ENCODE measurements at places on chromosomes 2 and 18.

GRCh38 chr18:24031916-24032315 lies 17.4 kb downstream of the TTC39C start:
- DNase-seq, result no peak

GRCh38 chr18:31044926-31045325 lies 2.4 kb upstream of the DSC3 start:
- DNase-seq, result no peak

GRCh38 chr18:21599585-21600525 lies 649 bp downstream of the ESCO1 start:
- DNase-seq, result peak; percentile 58

DNA sequence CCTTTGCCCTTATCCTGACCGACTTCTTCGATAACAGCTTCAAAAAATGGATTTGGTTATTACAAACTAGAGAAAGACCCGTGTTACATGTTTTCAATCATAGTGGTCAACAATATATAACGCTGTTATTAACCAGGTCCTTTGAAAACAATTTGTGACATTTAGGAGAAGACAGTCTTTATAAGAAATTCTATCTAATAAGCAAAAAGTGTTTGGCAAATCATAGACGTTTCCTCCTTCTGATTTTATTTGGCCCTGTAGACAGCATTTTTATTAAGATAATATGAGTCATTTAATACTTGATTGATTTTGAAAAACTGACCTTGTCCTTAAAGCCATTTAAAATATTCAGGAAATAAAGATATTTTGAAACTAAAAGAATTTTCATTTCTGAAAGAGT lies 160.5 kb upstream of the DAPL1 start:
- DNase-seq, result no peak

DNA sequence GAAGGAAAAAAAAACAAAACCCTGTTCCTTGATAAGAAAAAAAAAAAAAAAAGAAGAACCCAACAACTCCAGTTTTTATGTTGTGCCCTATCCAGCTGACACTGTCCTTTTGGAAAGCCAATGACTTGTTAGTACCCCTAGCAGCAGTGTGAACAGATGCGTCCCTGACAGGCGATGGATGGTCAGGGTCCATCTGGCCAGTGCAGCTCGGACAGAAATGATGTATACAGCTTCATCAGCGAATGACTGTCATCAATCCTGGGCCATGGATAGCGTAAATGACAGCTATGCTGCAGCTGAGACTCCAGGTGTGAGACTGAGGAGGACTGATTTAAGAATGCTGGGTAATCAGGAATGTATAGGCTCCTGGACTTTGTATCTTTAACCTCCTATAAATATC lies 318.8 kb upstream of the FIGN start:
- no peak for DNase-seq

DNA sequence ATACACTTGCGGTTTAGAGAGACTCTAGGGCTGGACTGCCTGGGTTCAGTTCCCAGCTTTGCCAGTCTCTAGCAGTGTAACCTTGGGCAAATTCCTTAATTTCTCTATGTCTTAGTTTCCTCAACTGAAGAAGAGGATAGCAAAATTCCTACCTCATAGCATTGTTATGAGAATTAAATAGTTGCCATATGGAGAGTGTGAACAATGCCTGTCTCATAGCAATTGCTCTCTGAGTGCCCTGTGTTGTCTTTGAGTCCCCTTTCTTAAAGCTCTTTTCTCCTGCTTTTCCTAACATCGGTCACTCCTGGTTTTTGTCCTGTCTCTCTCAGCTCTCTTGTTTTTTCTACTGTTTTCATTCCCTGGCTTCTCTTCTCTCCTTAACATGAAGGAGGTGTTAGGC lies 116.8 kb upstream of the ALPP start:
- no peak for DNase-seq

- no peak for DNase-seq
These were observed 58.2 kb upstream of the HDAC4 start for GRCh38 chr2:239459056-239459455.

DNA sequence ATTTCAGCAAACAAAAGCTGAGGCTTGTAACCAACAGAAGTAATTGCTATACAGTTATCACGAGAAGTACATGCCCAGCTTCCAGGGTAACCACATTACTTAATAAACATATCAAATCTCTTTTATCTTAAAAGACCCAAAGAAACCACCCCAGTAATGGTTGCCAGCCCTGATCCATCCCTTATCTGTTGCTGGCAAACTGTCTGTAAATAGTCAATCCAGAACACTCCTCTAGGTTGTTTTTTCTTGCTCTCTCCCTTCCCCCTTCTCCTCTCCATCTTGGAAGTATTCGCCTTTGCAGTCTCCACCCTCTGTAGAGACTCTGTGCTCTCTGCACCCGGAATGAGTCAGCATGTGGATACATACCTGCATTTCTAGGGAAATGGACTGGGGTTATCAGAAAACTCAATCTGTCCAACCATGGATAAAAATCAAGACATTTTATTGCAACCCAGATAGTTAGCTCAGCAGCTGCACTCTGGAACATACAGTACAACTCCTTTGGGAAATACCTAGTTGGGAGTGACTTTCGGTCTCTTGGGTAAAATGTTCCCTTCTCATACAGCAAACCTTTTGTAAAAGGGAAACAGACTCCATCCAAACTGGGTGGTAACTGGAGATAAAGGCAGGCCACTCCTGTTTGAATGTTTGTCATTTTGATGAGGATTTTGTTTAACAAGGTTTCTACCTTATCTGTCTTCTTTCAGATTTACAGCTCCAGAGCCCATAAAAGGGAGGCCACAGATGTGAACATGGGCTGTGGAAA lies 123.5 kb upstream of the FOSL2 start:
- DNase-seq, result no peak

DNA sequence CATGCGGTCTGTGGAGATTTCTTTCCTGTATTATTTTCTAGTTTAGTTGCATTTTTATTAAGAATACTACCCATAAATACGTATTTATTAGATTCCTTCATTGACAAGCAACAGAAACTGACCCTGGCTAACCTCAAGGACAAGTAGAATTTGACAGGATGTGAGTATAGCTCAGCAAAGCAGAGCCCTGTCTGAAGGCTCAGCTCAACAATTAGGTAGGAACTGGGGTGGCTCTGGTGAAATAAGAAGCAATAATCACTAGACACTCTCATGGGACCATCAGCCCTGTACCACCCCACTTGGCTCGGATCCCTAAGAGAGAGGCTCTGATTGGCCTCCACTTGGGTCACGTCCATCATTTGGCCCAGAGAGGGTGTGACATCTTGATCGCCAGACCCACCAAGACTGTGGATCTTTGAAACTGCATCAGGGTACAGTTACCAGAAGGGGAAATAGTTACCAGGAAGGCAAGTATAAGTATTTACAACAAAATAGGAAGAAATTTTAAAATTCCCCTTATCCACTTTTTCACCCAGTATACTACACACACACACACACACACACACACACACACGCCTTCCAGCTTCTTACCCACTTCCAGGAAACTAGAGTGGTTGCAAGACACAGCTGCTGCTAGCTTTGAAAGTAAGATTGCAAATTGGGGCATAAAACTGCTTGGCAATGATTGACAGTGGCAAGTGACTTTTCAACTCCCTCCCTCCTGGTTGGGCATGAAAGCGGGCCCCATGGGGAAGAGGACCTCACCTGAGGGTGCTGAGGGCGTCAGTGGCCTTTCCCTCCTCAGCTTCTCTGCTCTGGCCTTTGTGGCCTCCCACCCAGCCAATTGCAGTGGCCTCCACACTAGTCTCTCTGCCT lies 41.8 kb downstream of the KCTD18 start:
- DNase-seq, result peak; percentile 29

DNA sequence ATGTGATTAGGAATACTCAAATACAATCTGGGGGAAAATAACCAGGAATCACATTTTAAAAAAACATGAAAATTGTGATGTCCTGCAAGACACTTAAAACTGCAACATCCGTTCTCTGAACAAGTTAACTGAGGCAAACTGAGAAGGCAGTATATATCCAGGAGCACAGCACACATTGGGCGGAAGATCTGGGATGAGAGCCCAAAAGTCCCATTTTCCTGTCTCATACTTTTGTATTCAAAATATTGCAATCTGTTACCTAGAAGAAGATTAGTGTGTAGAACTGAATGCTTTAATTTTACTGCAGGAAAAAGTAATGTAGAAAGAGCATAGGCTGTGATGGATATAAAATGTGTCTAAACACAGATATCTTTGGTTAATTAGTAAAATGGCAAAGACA lies 276.8 kb upstream of the FANCL start:
- DNase-seq, result no peak

- no peak for DNase-seq
These were observed 364.8 kb upstream of the SLC14A2 start for GRCh38 chr18:45250479-45250878.

DNA sequence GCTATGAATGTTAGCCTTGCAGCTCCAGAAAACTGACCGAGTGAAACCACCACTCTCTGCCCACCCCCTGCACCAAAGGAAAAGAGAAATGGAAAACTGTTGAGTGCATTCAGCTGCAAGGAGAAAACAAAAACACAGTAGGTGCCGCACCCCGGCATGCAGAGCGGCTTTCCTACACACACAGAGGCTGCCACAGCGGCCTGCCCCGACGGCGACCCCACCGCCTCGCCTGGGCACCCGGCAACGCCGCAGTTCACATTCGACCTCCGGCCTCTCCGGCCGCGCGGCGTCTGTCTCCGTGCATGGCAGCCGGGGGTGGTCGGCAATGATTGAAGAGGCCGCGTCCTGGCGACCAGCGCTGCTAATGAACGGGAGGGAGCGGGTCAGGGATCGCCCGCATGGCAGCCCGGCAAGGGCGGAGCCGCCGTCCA lies 417.1 kb upstream of the SALL3 start:
- DNase-seq, result no peak

DNA sequence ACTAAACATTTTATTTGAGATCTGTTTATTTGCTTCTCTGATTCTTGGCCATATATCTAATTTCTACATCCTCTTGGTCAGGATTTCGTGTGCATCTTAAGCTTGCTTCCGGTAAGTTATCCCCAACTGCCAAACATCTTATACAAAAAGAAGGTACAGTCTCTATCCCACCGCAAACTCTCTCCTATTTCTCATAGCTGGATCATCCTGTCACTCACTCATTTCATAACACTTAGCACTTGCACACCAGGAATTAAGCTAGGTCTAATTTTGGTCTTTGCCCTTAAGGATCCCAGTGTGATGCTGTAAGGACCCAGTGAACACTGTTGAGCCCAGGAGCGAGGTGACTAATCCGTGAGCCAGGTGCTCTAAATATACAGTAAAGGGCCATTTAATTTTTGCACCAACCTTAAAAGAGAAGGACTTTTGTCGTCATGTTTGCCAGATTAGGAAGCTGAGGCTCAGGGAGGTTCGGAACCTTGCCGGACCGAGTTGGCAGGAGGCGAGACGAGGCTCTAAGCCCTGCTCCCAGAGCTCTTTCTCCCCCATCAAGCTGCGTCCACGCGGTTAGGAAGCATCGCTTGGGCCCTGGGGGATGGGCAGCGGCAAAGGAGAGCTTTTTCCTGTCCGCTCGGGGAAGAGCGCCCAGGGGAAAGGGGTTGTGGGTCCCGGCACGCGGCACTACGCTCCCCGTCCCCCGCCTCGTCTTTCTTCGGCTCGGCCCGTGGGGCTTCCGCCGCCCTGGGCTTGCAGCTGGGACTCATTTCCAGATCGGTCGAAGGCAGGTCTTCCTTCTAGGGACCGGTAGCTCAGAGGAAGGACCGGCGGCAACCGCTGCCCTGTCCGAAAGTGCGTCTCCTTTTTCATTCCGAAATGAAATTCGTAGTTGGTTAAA lies 4.1 kb upstream of the ITPRIPL1 start:
- no peak for DNase-seq

DNA sequence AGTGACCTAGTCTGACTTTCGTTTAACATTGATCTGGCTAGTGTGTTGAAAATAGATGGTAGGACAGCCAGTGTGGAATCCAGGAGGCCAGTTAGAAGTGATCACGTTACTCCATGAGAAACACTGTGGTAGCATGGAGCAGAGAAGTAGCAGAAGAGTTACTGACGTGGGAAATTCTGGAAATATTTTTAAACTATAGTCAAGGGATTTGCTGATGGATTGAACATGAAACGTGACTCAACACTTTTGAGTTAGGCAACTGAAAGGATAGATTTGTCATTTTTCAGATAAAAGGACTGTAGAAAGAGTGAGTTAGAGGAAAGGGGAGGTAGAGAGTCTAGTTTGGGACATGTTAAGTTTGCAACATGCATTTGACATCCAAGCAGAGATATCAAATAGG lies 130.4 kb downstream of the IRS1 start:
- DNase-seq, result no peak

DNA sequence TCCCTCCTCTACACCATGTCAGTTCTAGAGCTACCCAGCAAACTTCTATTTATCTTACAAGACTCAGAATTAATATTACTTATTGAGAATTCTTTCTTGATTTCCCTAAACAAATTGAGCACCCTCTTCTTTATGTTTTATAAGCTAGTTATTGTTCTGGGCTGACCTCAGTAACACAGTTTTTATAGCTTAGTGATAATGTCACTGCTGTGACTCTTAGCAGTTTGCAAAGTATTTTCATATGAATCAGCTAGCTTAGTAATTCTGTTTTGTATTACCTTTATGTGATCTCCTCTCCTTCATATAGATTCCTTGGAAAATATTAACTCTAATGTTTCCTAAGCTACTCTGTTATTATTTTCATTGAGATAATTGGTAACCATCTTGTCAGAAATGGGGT lies 114.9 kb downstream of the PMS1 start:
- DNase-seq, result no peak

- DNase-seq, result no peak
These were observed 221.9 kb upstream of the RBBP8 start for GRCh38 chr18:22711192-22711685.

DNA sequence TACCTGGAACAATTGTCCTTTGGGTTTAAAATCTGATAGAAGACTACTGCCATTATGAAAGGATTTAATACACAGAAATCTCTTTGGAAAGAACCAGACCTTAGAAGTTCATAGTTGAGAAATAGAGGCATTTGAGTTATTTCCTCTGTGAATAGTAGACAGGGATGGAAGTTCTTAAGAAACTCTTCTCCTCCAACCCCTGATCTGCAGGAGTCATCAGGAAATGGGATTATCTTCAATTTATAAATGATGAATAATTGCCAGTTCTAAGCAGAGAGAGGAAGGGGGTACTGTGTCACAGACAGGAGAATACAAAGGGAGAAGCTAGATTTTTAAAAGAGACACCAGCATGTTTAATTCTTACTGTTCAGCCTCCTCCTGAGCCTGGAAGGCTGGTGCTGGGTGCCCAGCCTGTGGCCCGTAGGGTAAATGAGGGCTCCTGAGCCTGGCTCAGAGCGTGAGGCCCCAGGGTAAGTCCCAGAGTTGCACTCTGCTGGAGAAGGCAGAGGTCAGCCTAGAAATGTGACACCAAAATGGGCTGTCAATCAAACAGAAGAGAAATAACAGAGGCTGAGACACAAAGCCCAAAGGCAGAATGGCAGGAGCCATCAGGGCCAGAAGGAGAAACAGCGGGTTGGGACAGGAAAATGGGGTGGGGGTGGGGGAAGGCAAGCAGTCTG lies 58.2 kb upstream of the PKDCC start:
- no peak for DNase-seq

DNA sequence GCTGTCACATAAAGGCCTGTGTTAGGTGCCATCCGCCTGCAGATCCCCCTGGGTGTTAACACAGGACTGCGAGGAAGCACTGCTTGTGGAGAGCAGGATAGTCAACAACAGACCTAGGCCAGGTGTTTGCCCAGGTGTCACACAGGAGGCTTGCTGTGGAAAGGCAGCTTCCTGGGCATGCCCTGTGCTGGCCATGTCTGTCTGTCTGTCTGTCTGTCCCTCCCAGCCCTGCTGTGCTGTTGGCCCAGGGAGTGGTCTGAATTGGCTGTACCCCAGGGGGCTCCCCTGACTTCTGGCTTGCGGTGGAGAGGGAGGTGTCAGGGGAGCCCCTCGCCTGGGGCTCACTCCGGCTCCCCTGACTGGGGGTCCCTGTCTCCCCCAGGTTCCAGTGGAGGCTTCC lies 53.2 kb downstream of the SH3BP4 start:
- DNase-seq, result no peak

Measured in CD8-positive, alpha-beta memory T cell (primary cell).